NCI-H748 treated with DMSO at 0.1 percent for 48 hours (cell line): ENCODE measurements at places on chromosomes 16 and 17.

- no peak for DNase-seq
Measured at GRCh38 chr16:26413780-26414179, 652.9 kb upstream of the C16orf82 start.

GRCh38 chr16:57613514-57613913, 14.9 kb upstream of the ADGRG1 start:
- DNase-seq = no peak

DNA sequence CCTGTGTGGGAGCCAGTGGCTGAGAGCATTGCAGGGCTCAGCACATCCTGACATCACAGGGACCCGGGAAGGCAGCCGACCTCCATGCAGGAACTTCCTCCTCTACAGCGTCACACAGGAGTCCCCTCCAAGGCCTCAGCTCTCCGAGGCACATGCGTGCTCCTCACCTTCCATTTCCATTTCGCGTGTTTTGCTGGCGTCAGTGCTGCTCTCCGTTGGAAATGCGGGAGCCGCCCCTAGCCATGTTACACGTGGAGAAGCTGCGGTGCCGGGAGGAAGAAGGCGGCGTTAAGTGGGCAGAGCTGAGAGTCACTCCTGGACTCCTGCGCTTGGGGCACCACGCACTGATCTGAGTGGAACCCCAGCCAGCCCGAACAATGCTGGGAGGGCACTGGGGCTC, 25.2 kb upstream of the CRISPLD2 start:
- DNase-seq = no peak

- no peak for DNase-seq
Measured at GRCh38 chr16:58032710-58033293, 7.2 kb downstream of the MMP15 start.

DNA sequence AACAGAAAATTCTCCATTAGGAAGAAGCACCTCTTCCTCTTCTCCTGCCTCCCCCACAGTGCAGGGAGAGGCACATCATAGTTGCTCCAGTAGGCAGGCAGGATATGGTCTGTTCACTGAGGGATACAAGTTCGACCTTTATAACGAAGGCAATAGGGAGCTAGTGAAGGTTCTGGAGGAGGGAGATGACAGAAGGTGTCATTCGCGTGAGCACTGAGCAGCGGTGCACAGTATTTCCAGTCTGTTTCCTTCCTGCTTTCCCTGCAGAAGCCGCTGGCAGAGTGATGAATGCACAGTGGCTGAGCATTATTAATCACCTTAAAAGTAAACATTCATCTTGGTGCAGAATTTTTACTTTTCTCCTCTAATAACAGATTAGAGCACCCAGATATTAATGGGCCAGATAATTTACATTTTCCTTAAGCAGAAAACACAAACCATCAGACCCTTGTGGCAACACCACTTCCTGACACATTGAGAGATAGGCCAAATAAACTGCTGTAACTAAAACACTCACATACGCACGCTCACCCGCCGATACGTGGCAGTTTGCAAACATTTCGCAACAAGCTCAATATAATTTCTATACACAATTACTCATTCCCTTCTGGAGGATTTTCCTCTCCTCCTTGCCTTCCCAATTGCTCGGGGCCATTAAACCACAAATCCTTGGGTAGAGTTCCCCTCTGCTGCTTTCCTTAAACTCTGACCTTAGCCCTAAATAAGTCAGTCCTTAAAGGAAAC, 69.5 kb downstream of the AIPL1 start:
- DNase-seq = no peak

GRCh38 chr16:14353340-14353739, 276.7 kb downstream of the PARN start:
- no peak for DNase-seq

DNA sequence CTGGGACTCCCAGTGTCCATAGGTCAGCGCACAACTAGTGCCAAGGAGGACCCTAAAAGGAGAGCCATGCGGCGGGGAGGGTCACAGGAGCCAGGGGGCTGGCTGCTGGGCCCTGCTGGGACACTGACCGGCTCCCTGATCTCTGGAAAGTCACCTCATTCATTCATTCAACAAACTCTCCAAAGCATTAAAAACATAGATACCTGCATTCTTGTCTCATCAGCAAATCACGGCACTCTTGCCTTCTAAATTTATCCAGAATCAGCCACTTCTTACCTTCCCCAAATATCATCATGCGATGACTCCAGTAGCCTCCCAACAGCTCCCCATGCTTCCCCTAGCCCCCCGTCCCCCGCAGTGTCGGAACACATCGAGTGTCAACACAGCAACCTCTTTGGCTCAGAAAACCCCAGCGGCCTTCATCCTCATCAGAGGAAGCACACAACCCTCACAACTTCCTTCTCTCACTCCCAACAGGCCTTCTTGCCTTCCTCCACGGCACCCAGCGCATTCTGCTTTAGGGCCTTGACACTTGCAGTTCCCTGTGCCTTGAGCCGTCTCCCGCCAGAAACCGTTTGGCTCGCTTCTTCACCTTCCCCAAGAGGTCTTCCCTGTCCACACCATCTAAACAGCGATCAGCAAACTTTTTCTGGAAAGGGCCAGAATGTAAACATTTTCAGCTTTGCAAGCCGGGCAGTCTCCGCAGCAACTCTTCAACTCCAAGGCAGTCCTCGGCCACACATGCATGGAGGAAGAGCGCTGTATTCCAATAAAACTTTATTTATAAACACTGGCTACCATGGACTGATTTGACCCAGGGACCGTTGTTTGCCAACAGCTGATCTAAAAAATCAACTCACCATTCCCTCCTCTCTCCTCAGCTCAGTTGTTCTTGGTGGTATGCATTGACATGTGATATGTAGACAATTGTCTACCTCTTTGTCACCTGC, 119.5 kb upstream of the TNRC6C start:
- no peak for DNase-seq

DNA sequence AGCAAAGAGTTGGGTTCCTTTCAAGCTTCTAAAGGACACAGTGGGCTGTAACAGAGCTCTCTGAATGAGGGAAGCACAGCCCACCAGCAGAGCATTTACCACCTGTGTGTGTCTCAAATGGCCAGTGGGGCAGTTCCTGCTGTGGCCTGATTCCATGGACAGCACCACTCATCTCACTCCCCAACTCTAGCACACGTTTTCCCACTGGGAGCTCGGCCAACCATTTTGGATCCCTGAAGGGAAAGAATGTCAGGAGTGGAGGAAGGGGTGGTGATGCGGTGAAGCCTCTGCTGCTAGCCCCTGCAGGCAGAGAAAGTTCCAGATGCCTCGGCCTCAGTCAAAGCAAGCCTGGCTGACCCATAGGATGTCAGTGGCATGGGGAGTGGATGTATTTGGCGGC, 86.6 kb downstream of the PLXDC1 start:
- DNase-seq = no peak

- DNase-seq = no peak
Measured at GRCh38 chr16:35194681-35195080, 1735.3 kb downstream of the TP53TG3F start.

- no peak for DNase-seq
Measured at GRCh38 chr17:55314784-55315491, 50.2 kb downstream of the HLF start.

DNA sequence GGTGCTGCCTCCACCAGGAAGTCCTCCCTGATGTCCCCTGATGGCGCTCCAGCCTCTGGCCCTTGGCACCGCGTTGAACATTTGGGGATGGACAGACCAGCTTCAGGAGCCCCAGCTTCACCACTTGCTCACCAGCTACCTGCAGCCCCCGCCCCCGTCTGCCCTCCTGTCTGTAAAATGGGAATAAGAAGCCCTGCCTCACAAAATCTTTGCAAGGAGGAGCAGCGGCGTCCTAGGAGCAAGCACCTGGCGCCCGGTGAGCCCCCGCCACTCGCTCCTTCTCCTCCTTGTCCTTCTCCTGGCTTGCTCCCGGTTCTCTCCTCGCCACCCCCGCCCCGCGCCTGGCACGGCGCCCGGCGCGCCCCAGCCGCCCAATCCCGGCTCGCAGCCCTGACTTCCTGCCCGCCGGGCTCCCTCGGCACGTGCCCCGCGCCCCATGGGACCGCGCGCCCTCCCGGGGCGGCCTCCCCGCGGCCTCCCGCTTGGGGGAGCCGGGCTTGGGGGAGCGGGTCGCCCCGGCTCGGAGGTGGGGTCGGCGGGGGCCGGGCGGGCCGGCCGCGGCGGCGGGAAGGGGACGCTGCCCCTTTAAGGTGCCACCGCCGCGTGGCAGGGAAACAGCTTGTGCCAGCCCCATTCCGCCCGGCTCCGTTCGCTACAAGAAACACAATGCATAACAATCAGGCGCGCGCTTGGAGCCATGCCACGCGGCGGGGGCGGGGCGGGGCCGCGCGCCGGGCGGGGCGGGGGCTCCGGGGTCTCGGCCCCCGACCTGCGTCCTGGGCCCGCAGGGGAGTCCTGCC, 9.1 kb upstream of the PPP1R1B start:
- DNase-seq = peak; percentile 39

DNA sequence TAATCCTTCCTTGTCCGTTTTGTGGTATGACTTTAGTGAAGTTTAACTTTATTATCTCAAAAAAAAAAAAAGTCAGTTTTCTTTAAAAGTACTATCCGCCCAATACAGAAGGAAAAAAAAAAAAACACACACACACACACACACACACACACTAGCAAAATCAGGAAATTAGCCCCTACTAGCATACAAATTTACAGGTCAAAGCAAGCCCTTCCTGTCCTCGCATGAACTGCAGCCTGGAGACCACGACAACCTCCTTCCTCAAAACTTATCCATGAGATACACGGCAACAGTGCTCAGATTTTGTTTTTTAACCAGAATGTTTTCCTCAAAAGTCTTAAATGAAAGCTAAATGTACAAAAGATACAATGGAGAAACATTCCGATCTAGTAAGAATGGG, 16.2 kb downstream of the NCOR1 start:
- DNase-seq = no peak

- DNase-seq = no peak
Measured at GRCh38 chr17:81930142-81931125, 2.9 kb upstream of the MAFG start.

GRCh38 chr16:3235856-3236669, 1.1 kb upstream of the ZNF200 start:
- no peak for DNase-seq

- DNase-seq = no peak
Measured at GRCh38 chr17:9251273-9251672, 230.0 kb downstream of the NTN1 start.

DNA sequence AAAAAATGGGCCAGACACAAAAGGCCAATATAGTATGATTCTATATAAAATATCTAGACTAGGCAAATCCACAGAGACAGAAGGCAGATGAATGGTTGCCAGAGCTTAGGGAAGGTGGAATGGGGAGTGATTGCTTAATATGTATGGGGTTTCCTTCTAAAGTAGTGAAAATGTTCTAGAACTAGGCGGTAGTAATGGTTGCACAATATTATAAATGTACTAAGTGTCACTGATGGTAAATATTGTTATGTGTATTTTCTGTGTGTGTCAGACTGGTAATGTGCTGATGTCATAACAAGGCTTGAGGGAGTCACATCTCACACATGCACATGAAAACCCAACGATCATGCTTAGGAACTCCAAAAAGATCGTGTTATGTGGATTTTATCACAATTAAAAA, 106.9 kb upstream of the SIAH1 start:
- DNase-seq = no peak

- no peak for DNase-seq
Measured at GRCh38 chr16:87581857-87582215, 20.5 kb upstream of the JPH3 start.

GRCh38 chr17:51006601-51007000, 114.1 kb downstream of the SPAG9 start:
- no peak for DNase-seq

DNA sequence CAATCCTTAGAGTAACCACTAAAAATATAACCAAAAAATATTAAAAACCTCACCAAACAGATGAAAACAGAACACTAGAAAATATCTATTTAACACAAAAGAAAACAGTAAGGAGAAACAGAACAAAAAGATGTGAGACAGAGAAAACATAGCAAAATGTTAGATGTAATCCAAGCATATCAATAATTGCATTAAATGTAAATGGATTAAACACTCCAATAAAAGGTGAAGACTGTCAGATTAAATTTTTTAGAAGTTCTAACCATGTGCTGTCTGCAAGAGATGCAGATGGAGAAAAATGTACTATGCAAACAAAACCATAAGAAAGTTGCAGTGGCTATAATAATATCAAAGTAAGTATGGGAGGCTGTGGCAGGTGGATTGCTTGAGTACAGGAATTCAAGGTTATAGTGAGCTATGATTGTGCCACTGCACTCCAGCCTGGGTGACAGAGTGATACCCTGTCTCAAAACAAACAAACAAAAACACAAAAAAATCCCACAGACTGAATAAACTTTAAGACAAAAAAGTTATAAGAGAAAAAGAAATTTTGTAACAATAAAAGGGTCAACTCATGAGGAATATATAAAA, 53.9 kb downstream of the ADCY9 start:
- no peak for DNase-seq

GRCh38 chr16:89506113-89506504, 2.1 kb upstream of the SPG7 start:
- DNase-seq = no peak

GRCh38 chr17:43591779-43592562, 45.8 kb upstream of the ETV4 start:
- no peak for DNase-seq
